Effector memory CD8-positive, alpha-beta T cell (primary cell): ENCODE measurements at places on chromosomes 6 and 20.

DNA sequence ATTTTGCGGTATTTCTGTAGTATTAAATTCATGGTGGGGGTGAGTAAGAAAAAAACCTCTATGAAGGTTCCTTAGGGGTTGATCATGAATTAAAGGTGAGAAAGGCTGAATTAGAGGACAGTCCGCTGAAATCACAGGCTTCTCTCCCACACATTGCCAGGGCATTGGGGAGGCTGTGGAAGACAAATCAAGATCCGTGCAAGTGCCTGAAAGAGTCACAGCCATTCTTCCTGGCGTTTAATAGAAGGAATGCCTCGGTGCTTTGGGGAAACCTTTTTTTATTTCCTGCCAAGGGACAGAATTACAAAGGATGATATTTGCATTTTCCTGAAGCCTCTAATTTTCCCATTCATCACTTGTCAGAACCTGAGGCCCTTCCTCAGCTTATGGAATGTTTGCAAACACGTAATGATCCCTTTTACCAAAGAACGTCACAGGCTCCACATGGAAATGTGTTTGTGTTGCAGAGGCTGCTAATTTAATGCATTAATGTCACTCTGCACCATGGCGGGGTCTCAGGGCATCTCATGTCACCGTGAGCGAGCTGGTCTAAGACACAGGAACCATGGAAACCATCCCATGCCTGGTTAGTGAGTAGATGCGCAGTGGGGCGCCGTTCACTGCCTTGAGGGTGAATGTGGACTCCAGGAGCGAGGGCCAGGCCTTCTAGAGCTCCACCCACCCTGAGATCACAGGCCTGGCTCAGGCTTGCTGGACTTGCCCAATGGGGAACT is 185.9 kb upstream of the SULF2 start:
- no peak for DNase-seq

DNA sequence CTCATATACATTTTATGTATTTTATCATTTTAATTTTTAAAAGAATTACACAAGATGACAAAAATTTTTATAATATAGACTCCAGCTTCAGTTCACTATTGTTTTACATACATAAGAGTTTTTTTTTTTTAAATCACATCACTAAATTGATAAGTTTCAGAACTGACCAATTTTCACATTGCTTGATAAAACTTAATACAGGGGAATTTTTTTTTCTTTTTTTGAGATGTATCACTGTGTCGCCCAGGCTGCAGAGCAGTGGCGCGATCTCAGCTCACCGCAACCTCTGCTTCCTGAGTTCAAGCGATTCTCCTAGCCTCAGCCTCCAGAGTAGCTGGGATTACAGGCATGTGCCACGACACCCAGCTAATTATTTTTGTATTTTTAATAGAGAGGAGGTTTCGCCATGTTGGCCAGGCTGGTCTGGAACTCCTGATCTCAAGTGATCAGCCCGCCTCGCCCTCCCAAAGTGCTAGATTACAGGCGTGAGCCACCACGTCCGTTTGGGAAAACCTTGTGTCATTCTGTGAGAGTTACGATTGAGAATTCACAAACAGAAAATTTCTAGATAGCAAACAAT is 36.6 kb upstream of the BTN3A2 start:
- no peak for DNase-seq

DNA sequence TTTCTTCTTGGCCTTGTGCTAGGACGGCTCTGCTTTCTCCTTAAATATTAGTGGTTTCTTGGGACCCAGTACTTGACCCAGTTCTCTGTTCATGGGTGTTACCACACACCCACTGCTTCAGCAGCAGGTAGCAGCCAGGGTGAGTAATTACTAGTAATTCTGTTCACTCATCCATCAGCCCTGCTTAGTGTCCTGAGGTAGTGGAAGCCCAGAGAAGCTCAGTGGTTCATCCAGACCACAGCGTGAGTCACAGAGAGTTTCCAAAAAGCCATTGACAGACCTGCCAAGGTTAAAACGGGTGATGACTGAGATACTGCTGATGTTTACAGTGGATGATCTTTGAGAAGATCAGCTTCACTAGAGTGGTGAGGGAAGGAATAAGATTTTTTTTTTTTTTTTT is 51.7 kb upstream of the HINT3 start:
- DNase-seq: no peak

- DNase-seq: no peak
These were observed 32.0 kb downstream of the HLA-C start for GRCh38 chr6:31239854-31240253.

DNA sequence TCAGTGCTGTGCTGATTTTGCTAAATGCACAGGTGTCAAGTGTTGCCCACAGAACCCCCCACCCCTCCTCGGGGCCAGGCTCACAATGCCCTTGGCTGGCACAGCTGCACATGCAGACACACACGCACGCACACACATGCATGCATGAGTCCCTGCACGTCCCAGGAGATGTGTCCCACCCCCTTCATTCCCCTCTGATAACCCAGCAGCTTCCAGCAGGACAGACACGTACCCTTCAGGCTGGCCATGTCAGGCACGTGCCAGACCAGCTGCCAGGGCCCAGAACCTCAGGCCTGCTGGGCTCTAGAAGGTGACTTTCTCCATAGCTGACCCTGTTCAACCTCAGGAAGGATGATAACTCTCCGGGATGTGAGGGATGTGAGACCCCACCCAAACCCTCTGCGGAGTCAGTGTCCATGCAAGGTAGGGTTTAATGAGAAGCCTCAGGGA is 44.4 kb downstream of the MRPL14 start:
- DNase-seq: no peak

- DNase-seq: no peak
These were observed 1.5 kb downstream of the SIRPA start for GRCh38 chr20:1896484-1897258.

DNA sequence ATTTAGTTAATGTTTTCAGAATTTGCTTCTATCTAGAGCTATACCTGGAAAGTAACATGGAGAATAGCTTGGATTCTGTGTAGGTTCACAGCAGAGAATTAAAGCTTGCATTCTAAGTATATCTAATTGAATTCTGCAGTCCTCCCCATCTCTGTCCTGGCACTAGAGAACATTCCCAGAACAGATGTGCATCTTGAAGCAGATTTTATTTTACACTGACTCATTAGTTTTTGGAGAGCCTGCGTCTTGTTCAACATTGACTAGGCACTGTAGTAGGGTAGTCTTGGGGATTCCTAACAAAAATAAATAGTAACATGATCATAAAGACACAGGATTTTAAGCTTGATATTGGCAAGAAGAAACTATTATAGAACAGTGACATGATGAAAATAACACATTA is 36.2 kb upstream of the BAG2 start:
- no peak for DNase-seq

DNA sequence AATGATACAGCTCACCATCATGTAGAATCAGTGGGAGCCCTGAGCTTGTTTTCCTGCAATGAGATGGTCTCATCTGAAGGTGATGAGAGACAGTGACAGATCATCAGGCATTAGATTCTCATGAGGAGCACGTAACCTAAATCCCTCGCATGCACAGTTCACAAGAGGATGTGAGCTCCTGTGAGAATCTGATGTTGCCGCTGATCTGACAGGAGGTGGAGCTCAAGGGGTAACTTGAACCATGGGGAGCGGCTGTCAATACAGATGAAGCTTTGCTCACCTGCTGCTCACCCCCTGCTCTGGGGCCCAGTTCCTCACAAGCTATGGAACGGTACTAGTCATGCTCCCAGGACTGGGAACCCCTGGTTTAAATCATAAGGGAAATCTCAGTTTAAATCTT is 89.2 kb downstream of the THBS2 start:
- no peak for DNase-seq

- DNase-seq: no peak
These were observed 342.5 kb downstream of the CENPW start for GRCh38 chr6:126682440-126682839.

DNA sequence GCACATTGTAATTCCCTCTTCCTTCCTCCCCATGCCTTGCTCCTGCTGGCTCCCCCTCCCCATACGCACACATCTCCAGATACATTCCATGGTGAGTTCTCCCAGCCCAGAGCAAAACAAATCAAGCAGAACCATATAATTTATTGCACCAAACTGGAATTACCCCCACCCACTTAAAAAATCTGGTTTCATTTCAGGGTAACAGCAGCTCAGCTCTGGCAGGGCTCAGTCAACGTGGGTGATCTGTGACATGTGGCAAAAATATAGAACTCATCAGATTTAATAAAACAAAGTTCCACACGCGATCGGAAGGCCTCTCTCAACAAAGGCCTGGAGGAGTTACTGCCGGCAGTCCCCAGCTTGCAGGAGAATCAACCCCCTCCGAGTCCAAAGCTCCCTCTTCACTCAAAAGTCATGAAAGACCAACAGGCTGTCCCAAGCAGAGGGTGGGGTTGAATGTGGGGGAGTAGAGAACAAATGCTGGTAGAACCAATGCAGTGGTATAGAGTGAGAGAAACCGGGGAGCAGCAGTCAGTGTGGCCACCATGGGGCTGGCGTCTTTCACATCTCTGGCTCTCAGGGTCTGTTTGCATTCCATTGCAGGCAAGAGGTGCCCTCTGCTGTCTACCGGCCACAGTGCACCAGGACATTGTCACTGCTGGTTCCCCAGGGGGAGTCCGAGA is 323.3 kb upstream of the NT5E start:
- DNase-seq: no peak

DNA sequence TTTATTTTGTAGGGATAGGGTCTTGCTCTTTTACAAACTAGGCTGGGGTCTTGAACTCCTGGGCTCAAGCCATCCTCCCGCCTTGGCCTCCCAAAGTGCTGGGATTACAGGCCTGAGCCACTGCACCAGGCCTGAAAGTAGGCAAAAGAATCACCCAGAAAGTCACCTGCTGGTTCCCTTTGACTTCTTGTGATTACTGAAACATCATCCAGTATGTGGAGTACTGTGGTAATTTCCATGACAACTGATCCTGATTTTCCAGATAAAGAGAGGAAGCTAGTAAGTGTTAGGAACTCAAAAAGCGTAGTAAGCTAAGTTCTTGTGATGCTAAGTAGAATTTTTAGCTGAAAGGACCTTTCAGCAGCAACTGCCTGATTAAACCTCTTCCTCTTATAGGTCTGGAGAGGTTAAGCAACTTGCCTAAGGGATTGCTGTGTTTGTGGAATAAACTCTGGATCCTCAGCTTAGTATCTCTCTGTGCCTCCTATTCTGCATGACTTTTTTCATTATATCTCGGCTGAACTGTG is 16.8 kb downstream of the RALY start:
- no peak for DNase-seq

GRCh38 chr20:8646033-8646441 is 422.9 kb upstream of the PLCB4 start:
- no peak for DNase-seq

- DNase-seq: no peak
These were observed 477.5 kb downstream of the GJA1 start for GRCh38 chr6:121912905-121913304.

- DNase-seq: peak; percentile 57
These were observed 83.5 kb downstream of the ZMYND8 start for GRCh38 chr20:47272893-47273590.

DNA sequence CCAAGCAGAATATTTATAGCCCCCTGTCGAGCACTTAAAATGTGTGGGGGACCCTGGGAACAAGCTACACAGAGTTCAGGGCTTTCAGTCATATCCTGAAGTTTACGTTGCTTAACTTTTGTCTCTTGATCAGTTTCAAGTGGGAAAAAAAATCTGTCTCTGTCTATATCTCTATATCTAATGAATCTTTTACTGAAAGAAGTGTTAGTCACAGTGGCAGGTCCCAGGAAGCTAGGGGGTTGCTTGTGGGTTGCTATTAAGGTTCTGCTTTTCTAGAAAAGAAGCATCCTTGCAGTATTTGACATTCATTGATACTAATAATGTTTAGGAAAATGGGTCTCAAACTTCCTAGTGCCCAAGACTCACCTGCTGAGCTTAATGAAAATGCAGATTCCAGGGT is 76.7 kb upstream of the CLDN20 start:
- no peak for DNase-seq

- no peak for DNase-seq
These were observed 110.1 kb upstream of the GPR6 start for GRCh38 chr6:109867970-109868358.

DNA sequence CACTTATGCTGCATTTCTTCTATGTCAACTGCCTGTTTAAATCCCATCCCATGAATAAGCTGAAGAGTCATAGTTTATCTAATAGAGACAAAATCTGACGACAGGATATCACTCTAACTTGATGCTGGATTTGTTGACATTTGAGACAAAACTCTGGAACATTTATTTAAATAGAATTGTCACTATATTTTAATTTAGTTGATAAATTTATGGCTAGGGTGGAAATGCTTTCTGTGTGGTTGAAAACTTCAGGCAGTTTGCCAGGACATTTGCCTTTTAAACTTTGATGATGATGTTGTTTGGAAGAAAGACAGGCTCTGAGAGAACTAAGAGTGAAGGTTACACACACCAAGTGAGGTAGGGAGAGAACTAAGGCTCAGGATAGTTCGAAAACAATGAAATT is 68.1 kb downstream of the GJA1 start:
- no peak for DNase-seq

DNA sequence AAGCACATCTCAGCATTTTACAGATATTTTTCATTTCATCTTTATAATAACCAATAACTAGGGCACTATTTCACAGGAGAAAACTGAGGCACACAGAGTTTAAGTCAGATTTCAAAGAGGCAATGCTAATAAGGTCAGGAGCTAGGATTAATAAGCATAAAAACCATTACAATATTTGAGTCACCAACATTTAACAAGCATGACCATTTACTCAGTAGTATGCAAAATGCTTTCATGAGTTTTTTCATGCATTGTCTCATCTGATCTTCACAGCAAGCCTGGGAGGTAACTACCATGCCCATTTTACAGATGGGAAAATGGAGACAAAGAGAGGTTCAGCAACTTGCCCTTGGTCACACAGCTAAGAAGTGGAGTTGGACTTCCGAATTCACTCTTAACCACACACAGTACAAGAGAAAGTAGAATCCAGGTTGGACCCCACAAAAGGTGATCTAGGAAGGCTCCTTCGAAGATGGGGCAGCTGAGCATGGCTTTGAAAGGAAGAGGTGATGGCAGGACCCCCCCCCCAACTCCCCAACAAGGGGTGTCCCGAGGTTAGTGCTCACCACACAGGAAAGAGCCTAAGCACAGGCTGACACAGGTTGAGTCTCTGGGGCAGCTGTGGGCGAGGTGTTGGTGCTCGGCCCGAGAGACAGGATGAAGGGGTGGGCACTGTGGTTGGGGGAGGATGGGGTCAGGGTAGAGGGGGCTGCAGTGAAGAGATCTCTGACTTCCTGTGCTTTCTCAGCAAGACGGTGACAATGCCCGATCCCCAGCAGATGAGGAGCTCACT is 108.8 kb downstream of the PREX1 start:
- DNase-seq: peak; percentile 59

DNA sequence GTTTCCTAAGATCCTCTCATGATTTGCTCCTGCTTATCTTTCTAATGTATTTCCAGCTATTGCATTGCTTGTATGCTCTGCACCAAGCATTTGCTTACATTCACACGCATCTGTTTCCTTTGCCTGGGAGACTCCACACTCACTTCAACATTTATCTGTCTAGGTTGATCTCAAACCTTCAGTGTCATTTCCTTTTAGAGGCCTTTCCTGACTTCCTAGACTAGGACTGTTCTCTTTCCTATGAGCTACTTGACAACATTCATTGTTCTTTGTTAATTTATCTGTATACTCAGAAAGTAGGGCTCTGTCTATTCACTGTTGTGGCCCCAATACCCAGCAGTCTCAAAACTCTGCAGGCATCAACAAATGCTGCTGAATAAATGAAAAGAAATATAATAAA is 84.4 kb downstream of the WASF1 start:
- DNase-seq: no peak
